ENCODE measurements at places on chromosomes 13 and 19.

DNA sequence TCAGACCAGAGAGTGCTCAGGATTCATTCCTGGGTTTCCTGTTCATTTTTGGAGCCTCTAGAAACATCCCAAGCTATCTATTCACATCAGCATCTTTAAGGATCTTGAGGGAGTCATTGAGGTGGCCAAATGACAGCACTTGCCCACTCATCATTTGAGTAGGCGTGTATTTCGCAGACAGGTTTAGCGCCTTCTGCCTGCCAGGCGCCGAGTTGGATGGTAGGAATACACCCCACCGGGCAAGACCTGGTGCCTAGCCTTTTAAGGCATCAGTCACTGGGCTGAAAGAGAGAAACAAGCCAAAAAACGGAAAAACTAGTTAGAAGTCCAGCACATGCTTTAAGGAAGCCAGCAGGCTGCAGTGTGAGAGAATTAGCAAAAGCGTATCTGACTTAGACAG lies 33.8 kb downstream of the PEX11G start:
- DNase-seq: no peak

GRCh38 chr19:9324584-9324962 lies 594 bp downstream of the ZNF559 start:
- no peak for DNase-seq

DNA sequence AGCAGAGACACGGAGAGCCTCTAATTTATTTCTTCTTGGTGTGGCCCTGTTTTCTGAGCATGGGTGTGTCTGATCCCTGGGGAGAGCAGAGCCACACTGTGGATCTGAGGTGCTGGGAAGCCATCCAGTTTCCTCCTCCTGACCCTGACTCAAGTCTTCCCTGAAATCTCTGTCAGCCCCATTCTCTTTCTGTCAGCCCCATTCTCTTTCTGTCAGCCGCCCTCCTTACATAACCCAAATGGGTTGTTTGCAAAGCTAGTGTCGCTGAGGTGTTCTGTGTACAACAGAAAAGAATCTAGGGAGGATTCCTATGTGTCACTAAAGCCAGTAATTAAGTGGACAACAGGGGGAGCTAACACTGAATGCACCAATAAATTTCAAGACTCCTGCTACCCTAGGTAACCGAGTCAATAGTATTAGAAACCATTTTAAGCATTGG lies 50.2 kb downstream of the LRCH1 start:
- no peak for DNase-seq

DNA sequence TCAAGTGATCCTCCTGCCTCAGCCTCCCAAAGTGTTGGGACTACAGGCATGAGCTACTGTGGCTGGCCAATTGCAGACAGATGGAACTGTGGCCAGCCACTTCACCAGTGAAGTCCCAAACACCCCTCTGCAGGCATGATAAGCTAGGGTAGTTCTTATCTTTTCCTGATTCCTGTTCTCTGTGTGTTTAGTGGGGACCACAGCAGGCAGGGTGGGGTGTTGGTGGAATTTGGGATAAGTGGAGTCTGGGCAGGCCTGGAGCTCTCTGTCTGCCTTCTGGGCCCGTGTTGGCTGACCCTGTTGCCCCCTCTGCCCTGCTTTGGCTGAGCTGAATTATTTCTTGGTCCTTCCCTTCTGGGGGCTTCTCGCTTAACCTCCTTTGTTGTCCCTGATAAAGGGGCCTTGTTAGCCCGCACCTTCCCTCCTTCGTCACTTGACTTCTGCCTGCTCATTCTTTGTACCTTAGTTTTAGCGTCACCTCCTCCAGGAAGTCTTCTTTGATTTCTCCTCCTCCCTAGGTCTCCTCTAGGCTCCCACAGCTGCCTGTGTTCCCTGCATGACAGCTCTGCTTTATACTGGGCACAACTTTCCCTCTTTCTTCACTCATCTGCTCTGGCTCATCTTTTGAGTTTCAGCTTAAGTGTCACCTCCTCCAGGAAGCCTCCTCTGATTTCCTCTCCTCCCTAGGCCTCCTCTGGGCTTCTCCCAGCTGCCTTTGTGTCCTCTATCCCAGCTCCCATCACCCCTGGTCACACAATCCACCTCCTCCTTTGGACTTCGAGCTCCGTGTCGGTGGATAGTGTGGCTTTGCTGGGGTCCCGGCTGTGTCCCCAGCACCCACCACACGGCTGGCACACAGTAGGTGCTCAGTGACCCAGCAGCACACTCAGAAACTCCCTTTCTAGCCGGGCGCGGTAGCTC lies 1.7 kb upstream of the NCLN start:
- DNase-seq: no peak

DNA sequence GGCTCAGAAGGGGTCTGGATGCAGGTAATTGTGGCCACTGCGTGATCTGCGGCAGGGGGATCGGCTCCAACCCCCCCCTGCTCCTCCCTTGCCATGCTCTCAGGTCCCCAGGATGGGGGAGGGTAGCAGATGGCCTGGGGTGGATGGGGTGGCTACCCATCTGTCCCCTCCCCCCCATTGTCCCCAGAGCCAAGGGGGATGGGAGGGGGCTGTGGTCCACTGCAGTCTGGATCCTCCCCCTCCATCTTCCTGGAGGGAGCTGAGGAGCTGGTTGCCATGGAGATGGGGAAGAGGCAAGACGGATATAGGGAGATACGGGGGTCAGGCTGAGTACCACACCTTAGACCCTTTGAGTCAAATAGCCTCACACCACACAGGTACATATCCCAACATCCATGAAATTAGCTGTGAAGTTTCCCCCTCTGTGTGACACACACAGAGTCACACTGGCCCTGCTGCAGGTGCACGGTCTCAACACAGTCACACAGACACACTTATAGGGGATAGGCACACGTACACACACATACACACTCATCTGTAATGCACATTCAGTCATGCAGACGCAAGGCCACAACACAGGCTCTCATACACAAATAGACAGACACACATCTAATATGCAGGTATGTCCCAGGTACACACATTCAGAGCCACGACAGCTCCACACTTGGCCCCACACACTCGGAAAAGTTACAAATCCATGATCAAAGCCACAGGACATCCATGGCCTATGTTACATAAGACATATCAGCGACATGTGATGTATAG lies 1.8 kb upstream of the NOVA2 start:
- DNase-seq: no peak

- DNase-seq: peak; percentile 27
Measured at GRCh38 chr19:32691952-32692726, 518 bp downstream of the NUDT19 start.

- DNase-seq: peak; percentile 28
Measured at GRCh38 chr19:1839658-1840540, 8.4 kb downstream of the REXO1 start.

- no peak for DNase-seq
Measured at GRCh38 chr19:1631557-1632100, 20.8 kb downstream of the TCF3 start.

GRCh38 chr13:75195495-75196146 lies 286.3 kb downstream of the TBC1D4 start:
- DNase-seq: no peak

DNA sequence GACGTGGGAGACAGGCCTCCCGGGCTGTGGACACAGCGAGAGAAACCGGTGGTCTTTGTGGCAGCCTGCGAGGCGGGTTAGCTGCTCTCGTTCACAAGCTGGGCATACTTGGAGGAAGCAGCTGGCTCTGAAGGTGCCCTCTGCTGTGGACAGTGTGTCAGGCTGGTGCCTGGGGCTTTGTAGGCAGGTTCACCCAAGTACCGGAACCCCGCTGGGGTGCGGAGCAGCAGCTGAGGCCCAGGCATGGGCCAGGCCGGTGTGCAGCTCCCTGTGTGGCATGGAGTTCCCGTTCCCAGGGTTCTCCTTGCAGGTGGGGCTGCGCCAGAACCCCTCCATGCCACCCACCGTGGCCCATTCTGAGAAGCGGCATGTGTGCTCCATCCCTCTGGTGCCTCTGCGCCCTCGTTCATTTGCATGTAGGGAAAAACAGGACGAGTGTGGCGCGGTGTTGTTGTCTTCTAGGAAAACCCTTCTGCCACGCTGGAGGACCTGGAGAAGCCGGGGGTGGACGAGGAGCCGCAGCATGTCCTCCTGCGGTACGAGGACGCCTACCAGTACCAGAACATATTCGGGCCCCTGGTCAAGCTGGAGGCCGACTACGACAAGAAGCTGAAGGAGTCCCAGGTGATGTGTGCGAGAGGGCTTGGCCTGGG lies 20.0 kb downstream of the UPF1 start:
- DNase-seq: no peak

DNA sequence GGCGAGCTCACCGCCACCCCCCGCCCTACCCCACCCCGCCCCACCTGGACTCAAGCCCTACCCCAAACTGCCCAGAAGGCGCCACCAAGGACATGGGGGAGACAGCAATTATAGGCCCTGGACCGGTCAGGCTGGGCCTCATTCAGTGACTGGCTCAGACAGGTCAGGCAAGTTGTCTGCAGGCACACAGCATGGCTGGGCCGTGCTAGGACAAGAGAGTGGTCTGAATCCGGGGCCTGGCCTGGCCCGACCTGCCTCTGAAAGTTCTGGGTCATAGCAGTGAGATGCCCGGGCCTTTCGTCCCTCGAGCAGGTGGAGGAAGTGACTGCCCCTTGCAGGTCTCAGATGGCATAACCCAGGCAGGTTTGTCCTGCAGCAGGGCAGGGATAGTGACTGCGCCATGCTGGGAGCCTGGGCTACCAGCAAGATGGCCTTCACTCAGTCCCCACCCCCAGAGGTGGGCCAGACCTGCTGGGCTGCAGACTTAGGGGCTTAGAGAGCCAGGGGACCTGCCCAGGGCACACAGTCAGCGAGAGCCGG lies 21.0 kb downstream of the COMP start:
- DNase-seq: no peak

DNA sequence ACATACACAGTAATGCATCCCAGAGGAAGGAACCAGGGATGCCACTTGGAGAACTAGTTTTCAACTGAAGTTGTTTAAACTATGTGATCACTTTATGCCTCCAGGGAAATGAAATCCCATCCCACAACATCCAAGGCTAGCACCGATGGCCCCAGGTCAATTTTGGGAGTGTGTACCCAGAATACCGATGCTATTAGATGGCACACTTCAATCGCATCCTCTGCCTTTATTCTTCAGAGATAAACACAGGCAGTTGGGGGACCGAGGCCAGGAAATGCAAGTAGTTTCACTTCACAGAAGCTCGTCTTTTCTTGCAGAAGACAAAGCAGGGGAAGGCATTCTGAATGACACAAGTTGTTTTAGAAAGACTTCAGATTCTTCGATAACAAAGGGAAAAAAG lies 13.8 kb downstream of the STK24 start:
- DNase-seq: no peak

DNA sequence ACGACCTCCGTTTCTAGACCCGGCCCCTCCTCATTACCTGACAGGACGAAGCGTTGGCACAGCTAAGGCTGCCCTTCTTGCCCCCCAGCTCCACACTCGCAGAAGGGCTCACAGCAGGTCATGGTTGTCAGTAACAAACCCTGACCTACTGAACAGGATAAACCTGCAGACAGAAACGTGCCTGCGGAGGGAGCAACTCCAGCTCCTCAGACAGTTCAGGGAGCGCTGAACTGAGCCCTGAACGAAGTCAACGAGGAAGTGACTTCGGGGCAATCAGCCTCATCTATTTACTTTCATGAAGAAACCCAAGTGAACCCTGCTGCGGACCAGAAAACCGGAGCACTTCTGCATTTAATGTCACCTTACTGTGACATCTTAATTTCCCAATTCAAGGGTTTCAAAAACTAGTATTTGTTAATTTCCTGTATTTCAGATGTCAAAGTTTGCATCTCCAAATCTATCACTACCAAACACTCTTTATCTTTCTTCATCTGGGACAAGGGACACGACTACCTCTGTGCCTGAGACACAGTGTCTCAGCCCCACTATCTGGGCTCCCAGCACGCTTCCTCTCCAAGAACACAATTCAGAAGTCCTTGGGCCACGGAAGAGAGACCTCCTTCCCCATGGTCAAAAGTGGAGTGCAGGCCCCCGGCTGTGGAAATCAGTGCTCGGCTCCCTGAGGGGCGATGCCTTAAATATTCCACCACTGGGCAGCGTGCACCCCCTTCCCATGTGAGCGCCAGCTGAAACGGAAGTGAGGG lies 40.2 kb downstream of the CARS2 start:
- peak; percentile 70 for DNase-seq

- no peak for DNase-seq
Measured at GRCh38 chr13:43289470-43290255, 266.3 kb downstream of the DNAJC15 start.

DNA sequence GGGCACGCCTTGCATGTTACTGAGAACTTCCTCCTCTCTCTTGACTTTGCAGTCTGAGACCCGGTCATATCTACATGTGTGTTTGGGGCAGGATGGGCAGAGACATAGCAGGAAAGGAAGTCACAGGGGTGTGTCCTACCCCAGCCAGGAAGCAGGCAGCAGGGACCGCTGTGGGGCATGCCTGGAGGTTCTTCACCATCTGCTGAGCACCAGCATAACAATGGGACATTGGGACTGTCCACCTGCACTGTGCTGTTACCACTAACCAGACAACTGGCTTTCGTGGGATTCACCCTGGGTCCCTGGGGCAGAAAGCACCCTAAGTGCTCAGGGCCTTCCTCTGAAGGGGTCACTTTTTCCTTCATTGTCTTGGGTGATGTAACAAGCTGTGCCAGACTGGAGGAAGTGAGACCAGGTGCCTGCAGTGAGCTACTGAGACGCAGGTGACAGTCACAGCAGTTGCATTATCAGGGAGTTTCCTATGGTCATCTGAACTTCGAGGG lies 2.6 kb upstream of the HAUS5 start:
- DNase-seq: peak; percentile 20

- peak; percentile 34 for DNase-seq
Measured at GRCh38 chr19:41334793-41335192, 18.9 kb downstream of the TGFB1 start.

GRCh38 chr13:33611121-33611805 lies 206.7 kb upstream of the RFC3 start:
- DNase-seq: no peak

- DNase-seq: no peak
Measured at GRCh38 chr13:30904043-30904442, 2.0 kb upstream of the MEDAG start.

GRCh38 chr19:42176649-42176989 lies 40.9 kb downstream of the DEDD2 start:
- DNase-seq: no peak

DNA sequence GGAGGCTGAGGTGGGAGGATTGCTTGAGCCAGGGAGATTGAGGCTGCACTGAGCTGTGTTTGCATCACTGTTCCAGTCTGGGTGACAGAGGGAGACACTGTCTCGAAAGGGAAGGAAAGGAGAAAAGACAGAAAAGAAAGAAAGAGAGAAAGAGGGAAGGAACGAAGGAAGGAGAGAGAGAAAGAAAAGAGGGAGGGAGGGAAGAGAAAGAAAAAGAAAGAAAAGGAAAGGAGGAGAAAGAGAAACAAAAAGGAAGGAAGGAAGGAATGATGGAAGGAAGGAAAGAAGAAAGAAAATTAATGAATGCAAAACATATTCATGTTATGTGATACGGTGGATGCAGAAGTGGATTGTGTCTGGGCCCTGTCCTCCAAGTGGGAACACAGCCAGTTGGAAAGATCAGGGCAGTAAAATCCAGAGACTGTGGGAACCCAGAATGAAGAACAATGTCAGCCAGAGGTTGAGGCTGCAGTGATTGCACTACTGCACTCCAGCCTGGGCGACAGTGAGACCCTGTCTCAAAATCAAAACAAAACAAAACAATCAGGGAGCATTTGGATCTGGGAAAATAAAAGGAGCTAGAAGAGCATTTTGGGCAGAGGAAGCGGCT lies 6.2 kb downstream of the PHLDB3 start:
- no peak for DNase-seq
